ENCODE measurements at places on chromosomes 1 and 21.

GRCh38 chr1:27435566-27436203 is 43.3 kb downstream of the GPR3 start:
- no peak for DNase-seq

DNA sequence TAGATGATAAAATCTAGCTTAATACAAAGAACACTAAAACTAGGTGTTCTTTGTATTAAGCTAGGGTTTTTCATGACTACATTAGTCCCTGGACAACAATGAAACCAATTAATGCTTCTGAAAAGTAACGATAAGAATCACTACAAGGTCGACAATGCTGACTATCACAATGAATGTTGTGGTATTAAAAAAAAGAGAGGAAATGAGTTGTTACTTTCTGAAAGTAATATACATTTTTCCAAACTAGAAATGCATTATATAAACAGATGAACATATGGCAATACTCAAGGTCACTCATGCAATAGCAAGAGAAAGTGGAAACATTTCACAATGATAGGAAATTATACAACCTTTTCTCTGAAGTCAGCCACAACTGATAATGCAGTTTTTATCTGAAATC is 19.0 kb downstream of the DPH5 start:
- DNase-seq = no peak

DNA sequence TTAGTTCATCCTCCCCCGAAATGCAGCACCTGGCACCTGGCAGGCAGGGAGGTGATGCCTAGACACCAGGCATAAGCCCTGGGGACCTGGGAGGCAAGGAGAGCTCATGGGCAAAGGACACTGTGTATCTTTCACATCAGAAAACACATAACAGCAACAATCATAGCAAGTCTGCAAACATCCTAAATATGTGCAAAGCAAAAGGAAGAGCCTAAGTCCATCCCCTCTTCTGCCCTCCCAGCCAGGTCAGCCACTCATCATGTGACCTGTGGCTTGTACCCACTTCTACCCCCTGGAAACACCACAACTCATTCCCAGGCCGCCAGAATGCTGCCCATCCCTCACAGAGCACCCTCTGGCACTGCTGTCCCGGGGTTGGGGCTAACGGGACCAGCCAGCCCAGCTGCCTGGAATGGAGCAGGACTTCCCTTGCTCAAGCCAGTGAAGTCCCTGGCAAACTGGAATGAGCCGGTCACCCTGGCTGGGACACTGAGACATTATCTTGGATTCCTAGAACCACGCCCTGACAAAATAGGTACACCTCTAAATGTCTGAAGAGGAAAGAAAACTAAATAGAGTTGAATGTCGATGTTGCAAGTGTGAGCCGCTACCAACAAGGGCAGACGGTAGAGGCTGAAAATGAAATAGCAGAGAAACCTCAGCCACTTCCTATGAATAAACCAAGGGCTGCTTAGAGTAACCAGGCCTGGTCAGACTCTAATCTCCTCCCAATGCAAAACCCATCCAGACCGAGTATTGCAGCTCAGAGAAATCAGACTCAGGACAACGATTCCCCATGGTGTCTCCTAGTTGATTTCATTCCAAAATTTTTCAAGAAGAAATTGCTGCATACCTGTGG is 29.4 kb downstream of the TMPRSS2 start:
- no peak for DNase-seq

- no peak for DNase-seq
These were observed 5.9 kb upstream of the CXADR start for GRCh38 chr21:17506951-17507350.

DNA sequence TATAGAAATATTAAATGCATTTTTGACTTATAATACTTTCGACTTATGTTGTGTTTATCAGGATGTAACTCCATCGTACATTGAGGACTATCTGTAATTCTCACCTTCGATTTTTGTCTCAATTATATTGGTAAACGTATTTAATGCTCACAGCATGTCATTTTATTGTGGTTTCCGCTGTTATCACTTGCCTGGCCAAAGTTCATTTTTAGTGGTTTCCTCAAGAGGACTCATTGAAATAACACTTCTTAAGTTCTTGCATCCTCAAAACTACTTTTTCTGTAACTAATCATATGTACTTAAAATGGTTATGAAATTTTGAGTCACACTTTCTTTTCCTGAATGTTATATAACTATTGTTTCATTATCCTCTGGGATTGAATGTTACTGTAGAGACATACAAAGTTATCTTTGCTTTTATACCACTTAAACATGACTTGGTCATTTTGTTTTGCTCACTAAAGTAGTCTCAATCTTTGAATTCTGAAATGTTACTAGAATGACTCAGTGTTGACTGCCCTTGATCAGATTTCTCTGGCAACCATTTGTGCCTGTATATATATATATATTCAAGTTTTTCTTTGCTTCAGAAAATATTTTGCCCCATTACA is 289.6 kb upstream of the PROX1 start:
- DNase-seq = no peak

GRCh38 chr1:204278251-204278650 is 64.5 kb upstream of the GOLT1A start:
- DNase-seq = no peak

DNA sequence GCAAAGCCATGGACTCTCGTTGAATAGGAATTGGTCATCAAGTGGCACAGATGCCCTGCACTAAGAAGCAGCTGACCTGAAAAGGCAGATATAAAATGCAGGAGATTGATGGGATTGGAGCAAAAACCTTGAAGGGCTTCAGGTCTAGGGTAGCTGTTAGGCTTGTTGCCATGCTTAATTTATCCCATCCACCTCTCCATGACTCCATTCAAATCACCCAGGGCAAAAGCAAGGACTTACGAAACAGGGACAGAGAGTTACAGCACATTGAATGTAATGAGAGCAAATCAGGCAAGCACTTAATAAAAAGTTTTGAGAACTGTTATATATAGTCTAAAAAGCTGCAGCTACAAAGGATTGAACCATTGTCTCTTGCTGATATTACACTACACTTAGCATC is 298.2 kb upstream of the ESRRG start:
- DNase-seq = no peak

- DNase-seq = no peak
These were observed 95.6 kb upstream of the IRF2BP2 start for GRCh38 chr1:234705615-234706014.

All from posterior cingulate gyrus (tissue), 11 donors.